ENCODE measurements at places on chromosomes 4 and X.

GRCh38 chrX:107566604-107567262 is 61.6 kb upstream of the PRPS1 start:
- no peak overlapping the region for H3K4me3 ChIP-seq
- H3K27me3 ChIP-seq, result no peaks in the 10 kb centered on the region
- H3K4me1 ChIP-seq, result no peaks in the 10 kb centered on the region
- peak overlapping the region; percentile 69 for H3K27ac ChIP-seq
- peaks cover 24% of the 10 kb centered on the region for H3K36me3 ChIP-seq
- no peak for DNase-seq

DNA sequence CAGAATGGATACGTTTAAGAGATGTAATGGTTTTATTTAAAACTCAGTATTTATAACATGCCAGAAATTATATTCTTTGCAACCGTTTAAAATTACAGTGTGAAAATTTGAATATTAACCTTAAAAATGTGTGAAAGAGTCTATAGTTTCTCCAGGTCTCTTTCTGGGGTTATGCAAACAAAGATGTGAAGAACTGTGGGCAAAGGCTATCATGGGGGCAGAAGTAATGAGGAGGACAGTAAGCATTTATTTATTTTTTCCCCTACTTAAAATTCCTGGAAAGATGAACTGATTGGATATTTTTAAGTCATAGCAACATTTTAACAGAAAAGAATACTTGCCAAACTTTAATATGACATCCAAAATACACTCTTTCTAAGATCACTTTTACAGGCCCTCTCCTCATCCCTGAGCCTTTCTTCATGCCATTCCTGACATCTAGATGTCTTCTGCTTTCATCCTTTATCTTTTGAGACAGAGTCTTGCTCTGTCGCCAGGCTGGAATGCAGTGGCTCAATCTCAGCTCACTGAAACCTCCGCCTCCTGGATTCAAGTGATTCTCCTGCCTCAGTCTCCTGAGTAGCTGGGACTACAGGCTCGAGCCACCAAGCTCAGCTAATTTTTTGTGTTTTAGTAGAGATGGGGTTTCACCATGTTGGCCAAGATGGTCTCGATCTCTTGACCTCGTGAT is 46.1 kb downstream of the TMEM131L start:
- H3K36me3 ChIP-seq, result peaks cover 37% of the 10 kb centered on the region
- peaks cover 31% of the 10 kb centered on the region for H3K4me1 ChIP-seq
- H3K4me3 ChIP-seq, result no peak overlapping the region
- peak overlapping the region; percentile 62 for H3K27ac ChIP-seq

GRCh38 chr4:73868206-73869129 is 725 bp upstream of the CXCL1 start:
- no peak for DNase-seq
- no peak overlapping the region for H3K27ac ChIP-seq
- H3K36me3 ChIP-seq, result no peaks in the 10 kb centered on the region
- peaks cover 20% of the 10 kb centered on the region for H3K27me3 ChIP-seq
- H3K4me3 ChIP-seq, result no peak overlapping the region
- H3K4me1 ChIP-seq, result no peaks in the 10 kb centered on the region

- H3K36me3 ChIP-seq, result peaks cover 40% of the 10 kb centered on the region
- no peak for DNase-seq
- peaks cover 7% of the 10 kb centered on the region for H3K27me3 ChIP-seq
These were observed at the start of gene SPON2 for GRCh38 chr4:1172228-1172851. TSS of gene SPON2 (minus strand) at chr4:1172583.

- no peak for DNase-seq
- no peaks in the 10 kb centered on the region for H3K4me1 ChIP-seq
- no peak overlapping the region for H3K4me3 ChIP-seq
- H3K27ac ChIP-seq, result no peak overlapping the region
- H3K27me3 ChIP-seq, result peaks cover 10% of the 10 kb centered on the region
- no peaks in the 10 kb centered on the region for H3K36me3 ChIP-seq
These were observed 66.3 kb downstream of the WWC2 start for GRCh38 chr4:183165376-183165775.

DNA sequence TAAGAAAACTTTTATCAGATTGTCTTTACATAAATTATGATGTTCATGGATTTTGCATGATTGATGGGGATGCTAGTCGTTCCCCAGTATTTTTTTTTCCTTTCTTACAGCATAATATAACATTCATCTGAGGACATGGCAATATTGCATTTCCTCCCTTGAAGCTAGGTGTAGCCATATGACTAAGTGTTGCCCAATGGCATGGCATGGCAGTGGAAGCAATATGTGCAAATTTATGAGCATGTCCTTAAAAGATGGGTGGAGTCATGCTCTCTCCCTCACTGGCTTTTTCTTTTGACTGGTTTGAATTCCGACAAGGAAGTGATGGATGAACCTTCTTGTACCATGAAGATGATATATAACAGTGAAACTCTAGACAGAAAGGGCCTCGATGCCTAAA is 96.3 kb downstream of the BANK1 start:
- peaks cover 6% of the 10 kb centered on the region for H3K36me3 ChIP-seq
- no peak overlapping the region for H3K27ac ChIP-seq
- no peak for DNase-seq
- no peak overlapping the region for H3K4me3 ChIP-seq
- no peaks in the 10 kb centered on the region for H3K4me1 ChIP-seq

GRCh38 chr4:119525005-119525749 is 103.4 kb downstream of the PDE5A start:
- H3K36me3 ChIP-seq, result no peaks in the 10 kb centered on the region
- H3K4me1 ChIP-seq, result no peaks in the 10 kb centered on the region
- no peak overlapping the region for H3K27ac ChIP-seq
- no peak for DNase-seq
- no peak overlapping the region for H3K4me3 ChIP-seq

GRCh38 chrX:3046253-3047240 is 5.3 kb downstream of the ARSF start:
- no peak overlapping the region for H3K4me3 ChIP-seq
- no peaks in the 10 kb centered on the region for H3K27me3 ChIP-seq
- H3K4me1 ChIP-seq, result peaks cover 5% of the 10 kb centered on the region
- no peak overlapping the region for H3K27ac ChIP-seq

DNA sequence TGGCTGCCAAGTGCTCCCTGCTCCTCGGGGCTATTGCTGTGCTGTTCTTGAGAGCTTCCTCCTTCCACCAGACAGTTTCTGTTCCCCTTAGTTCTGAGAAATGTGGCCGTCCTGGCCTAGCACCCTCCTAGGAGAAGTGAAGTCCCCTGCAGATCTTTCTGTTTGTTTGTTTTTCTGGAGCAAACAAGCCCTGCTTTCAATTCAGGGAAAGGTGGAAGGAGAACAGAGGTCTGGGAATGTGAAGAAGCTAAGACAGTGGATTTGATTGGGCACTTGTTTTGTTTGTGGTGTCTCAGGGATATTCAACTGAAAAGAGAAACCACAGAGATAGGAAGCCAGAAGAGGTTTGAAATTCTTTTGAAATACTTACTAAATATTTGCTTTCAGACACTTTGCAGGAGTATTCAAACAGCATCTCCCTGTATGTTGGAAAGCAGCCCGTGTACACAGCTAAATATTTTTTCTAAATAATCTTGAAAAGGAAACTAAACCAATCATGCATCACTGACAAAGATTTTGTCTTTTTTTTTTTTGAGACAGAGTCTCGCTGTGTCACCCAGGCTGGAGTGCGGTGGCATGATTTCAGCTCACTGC is 36.5 kb upstream of the PPM1K start:
- peak; percentile 5 for DNase-seq
- peak overlapping the region; percentile 54 for H3K27ac ChIP-seq
- H3K4me3 ChIP-seq, result peak overlapping the region; percentile 46
- H3K36me3 ChIP-seq, result peaks cover 3% of the 10 kb centered on the region
- peaks cover 12% of the 10 kb centered on the region for H3K4me1 ChIP-seq
- no peaks in the 10 kb centered on the region for H3K27me3 ChIP-seq

GRCh38 chr4:766559-767283 is 59.2 kb downstream of the CPLX1 start:
- H3K4me1 ChIP-seq, result peaks cover 41% of the 10 kb centered on the region
- peaks cover 47% of the 10 kb centered on the region for H3K36me3 ChIP-seq
- no peaks in the 10 kb centered on the region for H3K27me3 ChIP-seq
- H3K4me3 ChIP-seq, result no peak overlapping the region
- no peak for DNase-seq
- peak overlapping the region; percentile 77 for H3K27ac ChIP-seq

GRCh38 chrX:15474028-15474427 is 19.1 kb downstream of the PIR start:
- no peaks in the 10 kb centered on the region for H3K4me1 ChIP-seq
- no peak overlapping the region for H3K27ac ChIP-seq
- H3K4me3 ChIP-seq, result no peak overlapping the region
- no peaks in the 10 kb centered on the region for H3K36me3 ChIP-seq

- no peak for DNase-seq
- H3K27ac ChIP-seq, result no peak overlapping the region
- peaks cover 8% of the 10 kb centered on the region for H3K4me1 ChIP-seq
- H3K27me3 ChIP-seq, result no peaks in the 10 kb centered on the region
These were observed 53.0 kb downstream of the SEPTIN11 start for GRCh38 chr4:77002321-77003107.

DNA sequence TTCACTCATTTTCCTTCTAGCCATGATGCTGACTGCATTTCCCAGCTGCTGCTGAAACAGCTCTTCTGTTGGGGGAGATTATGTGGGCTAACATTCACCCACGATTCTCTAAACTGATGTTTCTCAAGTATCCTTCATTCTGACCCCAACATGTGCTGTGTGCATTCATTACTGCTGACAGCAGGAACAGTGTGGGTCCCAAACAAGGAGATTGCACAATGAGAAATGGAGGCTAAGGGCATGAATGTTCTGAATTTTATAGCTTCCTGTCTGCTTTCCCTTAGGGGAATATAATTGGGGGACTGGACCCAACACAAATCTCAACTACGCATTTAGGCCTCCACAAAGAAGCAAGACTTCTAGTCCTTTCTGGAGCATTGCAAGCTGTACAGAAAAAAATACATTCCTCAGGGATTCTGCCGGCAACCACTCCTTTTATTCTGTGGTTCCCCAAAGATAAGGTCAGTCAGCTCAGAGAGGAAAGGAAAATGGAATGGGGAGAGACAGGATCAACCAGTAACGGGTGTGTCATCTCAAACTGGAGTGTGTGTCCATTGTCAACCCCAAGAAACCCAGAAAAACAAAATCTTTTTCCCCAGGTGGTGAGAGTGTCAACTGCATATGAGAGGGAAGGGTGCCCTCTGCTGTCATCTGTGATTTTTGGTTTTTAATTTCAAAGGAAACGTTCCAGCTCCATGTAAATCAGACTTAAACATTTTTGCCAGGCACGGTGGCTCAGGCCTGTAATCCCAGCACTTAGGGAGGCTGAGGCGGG is 81.5 kb upstream of the EGFL6 start:
- H3K27ac ChIP-seq, result no peak overlapping the region
- DNase-seq, result peak; percentile 37
- H3K27me3 ChIP-seq, result no peaks in the 10 kb centered on the region
- H3K4me3 ChIP-seq, result no peak overlapping the region

- H3K27ac ChIP-seq, result peak overlapping the region; percentile 82
- peaks cover 76% of the 10 kb centered on the region for H3K36me3 ChIP-seq
- no peaks in the 10 kb centered on the region for H3K27me3 ChIP-seq
- peak overlapping the region; percentile 72 for H3K4me3 ChIP-seq
- DNase-seq, result no peak
These were observed 2.2 kb downstream of the MXD4 start for GRCh38 chr4:2259541-2260343.

DNA sequence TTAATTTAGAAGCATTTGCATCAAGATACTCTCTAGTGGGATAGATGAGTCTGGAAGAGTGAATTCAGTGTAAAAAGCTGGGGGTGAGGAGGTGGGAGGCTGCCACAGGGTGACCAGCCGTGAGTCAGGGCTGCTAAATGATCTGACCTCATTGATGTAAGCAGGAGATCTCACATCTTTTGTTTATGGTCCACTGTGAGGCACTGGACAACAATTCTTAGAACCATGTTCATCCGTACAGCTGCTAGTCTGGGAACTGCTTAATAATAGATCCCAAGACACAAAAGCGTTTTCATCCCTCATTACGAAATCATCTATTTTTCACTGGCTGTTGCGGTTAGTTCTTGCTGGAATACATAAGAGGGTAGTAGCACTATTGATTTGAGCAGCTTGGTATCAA is 14.1 kb downstream of the KLF3 start:
- peak overlapping the region; percentile 8 for H3K4me3 ChIP-seq
- DNase-seq, result no peak
- H3K27me3 ChIP-seq, result no peaks in the 10 kb centered on the region
- peak overlapping the region; percentile 88 for H3K27ac ChIP-seq

DNA sequence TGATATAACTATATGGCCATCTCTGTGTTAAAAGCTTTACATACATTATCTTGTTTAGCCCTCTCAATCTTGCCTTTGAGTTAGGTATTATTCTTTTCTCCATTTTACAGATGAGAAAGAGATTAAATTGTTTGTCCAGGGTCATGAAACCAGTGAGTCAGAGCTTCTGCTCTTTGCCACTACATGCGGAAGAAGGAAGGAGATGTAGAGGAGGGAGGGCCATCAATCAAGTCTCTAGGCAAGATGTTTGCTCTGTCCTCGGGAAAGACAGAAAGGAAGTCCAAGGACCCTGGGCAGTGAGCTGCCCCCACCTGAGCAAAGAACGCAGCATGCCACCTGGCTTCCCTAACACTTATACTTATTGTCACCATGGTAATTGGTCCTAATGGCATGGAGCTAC is 133.7 kb upstream of the IL1RAPL2 start:
- no peak overlapping the region for H3K27ac ChIP-seq
- no peak for DNase-seq
- no peak overlapping the region for H3K4me3 ChIP-seq
- no peaks in the 10 kb centered on the region for H3K36me3 ChIP-seq
- H3K4me1 ChIP-seq, result no peaks in the 10 kb centered on the region

DNA sequence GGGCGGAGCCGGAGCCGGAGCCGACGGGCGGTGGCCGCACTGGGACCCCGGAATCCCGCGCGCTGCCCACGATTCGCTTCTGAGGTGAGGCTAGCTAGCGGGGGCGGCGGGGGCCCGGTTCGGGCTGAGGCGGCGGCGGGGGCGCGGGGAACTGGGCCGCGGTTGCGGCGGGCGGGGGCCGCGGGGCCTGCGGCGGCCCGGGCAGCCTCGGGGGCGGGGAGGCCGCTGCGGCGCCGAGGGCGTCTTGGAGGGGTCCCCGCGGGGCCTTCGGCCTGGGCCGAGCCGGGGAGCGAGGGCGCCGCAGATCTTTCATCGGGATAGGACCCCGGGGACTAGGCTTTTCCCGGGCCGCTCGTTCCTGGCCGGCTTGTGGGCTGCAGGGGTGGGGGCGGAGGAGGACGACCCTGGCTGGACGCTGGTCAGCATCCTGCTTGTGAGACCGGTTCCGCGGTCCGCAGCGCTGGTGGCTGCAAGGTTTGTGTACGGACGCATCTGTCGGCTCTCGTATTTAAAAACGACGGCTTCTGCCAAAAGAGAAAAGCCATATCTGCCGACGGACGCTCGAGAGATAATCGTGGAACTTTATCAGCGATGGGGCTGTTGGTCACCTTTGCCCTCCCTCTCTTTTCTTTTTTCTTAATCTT is 419 bp downstream of the ADD1 start:
- H3K4me3 ChIP-seq, result peak overlapping the region; percentile 86
- H3K36me3 ChIP-seq, result peaks cover 28% of the 10 kb centered on the region
- H3K27ac ChIP-seq, result peak overlapping the region; percentile 90
- H3K4me1 ChIP-seq, result peaks cover 50% of the 10 kb centered on the region

DNA sequence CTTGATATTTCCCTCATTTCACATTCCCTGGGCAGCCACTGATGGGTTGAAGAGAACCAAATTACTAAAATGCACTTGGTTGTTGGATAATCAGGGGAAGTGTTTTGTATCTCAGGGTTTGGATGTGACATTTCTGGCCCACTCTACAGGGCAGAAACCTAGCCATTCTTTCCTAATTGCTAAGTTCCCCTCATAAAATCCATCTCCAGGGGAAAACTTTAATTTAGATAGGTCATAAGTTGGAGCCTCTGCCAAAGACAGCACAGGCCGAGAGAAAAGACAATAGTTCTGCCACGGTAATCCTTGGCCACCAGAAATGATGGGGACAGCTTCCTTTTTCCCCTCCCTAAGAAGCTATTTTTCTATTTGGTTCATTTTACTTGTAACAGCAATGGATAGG is 192.7 kb upstream of the C1QTNF7 start:
- no peaks in the 10 kb centered on the region for H3K36me3 ChIP-seq
- H3K4me3 ChIP-seq, result no peak overlapping the region
- DNase-seq, result no peak

Data from effector memory CD8-positive, alpha-beta T cell (primary cell).